ENCODE measurements at places on chromosomes 7 and 10. TPM values are rescaled to one million over a fixed set of nuclear protein-coding genes. Genes with fewer than 3 reads are reported as not detected.

DNA sequence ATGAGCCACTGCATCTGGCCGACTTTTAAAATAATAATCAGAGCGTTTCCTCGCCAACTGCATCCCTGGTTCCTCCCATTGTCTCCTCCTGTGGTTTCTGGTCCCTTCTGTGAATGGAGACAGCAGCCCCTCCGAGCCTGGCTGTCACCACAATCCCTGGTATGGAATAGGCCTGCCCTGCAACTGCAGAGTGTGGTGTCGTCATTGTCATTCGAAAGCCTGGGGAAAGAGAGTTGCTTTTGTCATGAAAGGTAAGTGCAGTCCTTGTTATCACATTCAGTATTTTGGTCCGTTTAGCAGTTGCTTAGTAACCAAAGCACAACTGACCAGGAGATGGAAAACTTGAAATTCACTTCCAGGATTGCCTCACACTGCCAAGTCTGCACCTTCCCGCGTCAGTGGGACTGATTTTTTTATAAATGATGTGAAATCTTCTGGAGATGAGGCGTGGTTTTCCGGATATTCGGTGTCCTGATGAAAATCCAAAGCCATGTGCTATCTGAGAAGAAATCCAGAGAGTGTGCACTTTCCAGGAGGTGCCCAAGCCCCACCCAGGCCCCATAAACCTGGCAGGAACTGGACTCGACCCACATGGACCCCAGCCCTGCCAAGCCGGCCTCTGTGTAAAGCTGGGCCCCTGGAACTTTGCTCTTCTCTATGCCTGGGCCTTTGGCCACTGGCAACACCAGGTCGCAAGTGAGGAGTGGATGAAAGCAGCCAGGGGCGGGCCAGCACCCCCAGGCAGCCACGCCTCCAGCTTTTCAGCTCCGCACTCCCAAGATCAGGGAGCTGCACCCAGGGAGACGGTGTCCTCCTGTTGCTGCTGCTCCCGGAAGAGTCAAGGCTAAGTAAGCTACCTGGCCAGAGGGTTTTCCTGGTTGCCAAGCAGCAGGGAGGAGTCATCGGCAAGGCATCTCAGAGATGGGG lies 133.7 kb upstream of the SH2B2 start:
- DNase-seq = peak; percentile 74

- DNase-seq = no peak
These were observed 1.7 kb downstream of the CCSER2 start for GRCh38 chr10:84329986-84330651.

DNA sequence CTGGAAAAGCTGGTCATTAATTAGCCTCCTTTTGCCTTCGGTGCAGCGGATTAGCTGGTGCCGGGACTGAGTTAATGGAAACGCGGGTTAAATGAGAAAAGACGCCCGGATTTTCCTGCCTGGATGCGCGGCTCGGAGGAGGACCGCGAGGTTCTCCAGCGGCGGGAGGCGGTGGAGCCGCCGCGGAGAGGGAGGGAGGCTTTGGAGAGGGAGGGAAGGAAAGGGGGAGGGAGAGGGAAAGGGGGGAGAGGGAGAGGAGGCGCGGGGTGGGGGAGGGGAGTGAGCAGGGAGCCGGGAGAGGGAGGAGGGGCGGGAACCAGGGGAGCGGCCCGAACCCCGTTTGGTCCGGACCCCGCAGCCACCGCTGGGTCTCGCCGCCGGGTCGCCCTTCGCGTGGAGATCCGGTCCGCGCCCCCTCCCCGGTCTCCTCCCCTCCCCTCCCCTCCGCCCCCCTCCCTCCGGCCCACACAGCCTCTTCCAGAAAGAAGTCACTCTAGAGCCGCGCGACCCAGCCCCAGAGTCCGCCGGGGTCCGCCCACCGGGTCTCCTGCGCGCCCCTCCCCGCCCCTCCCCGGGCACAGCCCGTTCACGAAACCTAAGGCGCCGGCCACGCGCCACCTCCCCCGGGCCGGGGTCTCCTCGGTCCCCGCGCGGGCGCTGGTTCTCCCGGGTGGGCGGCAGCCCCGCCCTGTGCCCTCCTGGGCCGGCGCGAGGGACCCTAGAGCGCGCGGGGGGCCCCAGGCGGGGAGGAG lies 347.5 kb downstream of the DNAJB6 start:
- peak; percentile 75 for DNase-seq

DNA sequence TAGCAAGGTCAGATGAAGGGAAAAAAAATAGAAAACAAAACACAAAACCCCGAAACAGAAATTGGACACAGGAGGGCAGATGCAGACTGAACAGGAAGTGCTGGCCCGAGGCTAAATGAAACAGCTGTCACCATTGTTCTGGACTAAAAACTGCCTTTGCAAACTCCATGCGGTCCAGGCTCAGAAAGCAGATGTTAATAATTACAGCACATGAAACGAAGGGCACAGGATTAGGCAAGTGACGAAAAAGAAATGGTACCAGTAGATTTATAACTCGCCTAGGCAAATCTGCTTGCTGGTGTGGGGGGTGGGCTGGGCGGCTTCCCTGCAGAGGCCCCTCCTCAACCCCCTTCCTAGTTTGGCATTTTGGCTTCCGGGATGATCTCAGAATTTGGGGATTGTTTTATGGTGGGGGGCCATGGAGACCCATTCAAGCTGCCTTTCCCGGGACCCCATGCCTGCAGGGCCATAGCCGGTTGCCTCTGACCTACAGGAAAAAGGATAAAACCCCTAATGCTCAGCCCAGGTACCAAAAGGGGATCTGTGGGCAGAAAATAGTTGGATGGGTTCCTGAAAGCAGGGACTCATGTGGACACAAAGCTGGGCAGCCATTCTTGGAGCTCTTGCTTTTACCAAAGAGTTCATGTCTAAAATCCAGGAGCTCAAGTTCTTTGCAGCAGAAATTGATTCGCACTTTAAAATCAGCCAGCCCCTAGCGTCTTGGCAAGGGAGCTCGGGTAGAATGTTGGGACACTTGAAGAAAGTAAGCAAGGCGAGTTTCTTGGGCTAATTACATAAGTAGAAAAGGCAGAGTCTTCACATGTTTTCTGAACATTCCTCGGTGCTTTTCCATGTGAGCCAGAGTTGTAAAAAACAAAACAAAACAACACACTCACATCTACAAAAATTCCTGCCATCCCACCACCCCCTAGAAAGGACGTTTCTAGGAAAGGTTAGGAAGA lies 39.0 kb upstream of the EMX2 start:
- no peak for DNase-seq

Gene ATOH7
- not detected for total RNA-seq

DNA sequence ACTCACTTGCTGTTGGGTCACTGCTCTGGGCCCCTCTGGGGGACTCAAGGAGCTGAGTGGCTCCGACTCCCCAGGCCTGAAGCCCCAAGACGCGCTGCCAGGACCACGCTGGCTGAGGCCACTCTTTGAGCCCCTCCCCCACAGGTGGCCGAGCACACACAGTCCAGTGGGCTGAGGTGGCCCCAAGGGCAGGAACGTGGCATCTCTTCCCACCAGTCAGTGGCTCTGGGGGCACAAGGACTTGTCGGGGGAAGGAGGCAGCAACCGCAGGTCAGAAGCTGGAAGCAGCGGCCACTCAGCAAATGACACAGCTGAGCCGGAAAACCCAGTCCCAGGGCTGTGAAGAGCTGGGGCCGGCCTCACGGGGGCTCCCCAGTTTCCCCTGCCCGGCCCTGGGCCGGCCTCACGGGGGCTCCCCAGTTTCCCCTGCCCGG lies 24.1 kb downstream of the GRIFIN start:
- peak; percentile 44 for DNase-seq

- no peak for DNase-seq
These were observed 1027.8 kb upstream of the PHF14 start for GRCh38 chr7:9945857-9946256.

GRCh38 chr7:100122067-100122466 lies 2.6 kb downstream of the CNPY4 start:
- no peak for DNase-seq

DNA sequence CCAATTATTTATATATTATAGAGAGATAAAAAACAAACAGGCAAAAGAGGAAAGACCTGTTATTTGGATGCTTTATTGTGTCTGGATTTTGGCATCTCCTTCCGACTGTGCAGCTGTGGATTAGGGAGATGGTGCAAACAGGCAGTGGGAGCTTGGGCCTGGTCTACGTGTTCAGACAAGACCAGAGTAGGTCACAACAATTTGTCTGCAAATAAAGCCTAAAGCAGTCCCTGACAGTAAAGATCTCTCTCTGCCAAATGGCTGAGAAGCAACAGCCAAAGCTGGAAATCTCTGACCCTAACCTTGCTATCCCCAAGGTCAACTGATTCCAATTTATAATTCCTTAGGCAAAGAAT lies 82.0 kb downstream of the ABLIM1 start:
- no peak for DNase-seq

DNA sequence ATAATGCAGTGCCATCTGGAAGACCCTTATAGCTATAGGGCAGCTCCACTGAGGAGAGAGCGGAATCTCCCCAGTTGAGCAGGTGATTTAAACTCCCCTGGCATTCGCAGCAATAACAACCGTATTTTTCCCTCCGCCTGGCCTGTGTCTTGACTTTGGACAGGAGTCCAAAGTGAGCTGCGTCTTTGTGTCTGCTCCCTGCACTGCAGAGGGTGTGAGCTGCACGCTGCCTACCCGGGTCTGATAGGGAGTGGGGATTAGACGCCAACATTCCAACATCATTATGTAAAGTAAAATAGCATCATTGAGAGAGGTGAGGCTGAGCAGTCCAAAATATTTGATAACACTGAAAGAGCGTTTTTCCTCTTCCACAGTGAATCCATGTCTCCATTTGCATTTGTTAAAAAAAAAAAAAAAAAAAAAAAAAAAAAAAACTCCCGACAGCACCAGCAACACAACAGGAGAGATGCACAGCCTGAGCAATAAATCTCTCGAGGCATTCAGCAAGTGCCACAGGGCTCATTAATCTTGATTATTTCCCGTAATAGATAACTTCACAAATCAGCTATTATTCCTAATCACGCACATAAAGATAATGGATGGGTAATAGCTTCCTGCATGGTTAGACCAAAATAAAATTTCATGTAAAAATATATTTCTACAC lies 68.6 kb downstream of the CELF2 start:
- no peak for DNase-seq

All from upper lobe of left lung (tissue), 6 donors.